Heart left ventricle (tissue), 16 donors: ENCODE measurements at places on chromosomes 5 and 9. TPM values are rescaled to one million over a fixed set of nuclear protein-coding genes. Genes with fewer than 3 reads are reported as not detected.

The NIPAL4 gene
- total RNA-seq, result not detected

The ARID3C gene
- total RNA-seq, result not detected

The C9 gene
- total RNA-seq, result 0.29 TPM

The C5orf52 gene
- not detected for total RNA-seq

The MARCHF3 gene
- 44.0 TPM for total RNA-seq

The TLR4 gene
- total RNA-seq, result 8.5 TPM

The NRG2 gene
- total RNA-seq, result 2.5 TPM

The WNT8A gene
- not detected for total RNA-seq

The ATOSB gene
- total RNA-seq, result 16.6 TPM

The ST8SIA4 gene
- 5.6 TPM for total RNA-seq

The FABP6 gene
- total RNA-seq, result 2.3 TPM

The HTR1A gene
- not detected for total RNA-seq

The ELOVL7 gene
- total RNA-seq, result 0.87 TPM

The CCDC192 gene
- total RNA-seq, result not detected

The KIAA0825 gene
- 1.6 TPM for total RNA-seq
